ENCODE measurements at places on chromosomes 7 and 10. TPM values are rescaled to one million over a fixed set of nuclear protein-coding genes. Genes with fewer than 3 reads are reported as not detected.

The CHCHD2 gene
- 321 TPM for polyA plus RNA-seq

The TAS2R4 gene
- 0.71 TPM for polyA plus RNA-seq

The TMEM184A gene
- 7.1 TPM for polyA plus RNA-seq

DNA sequence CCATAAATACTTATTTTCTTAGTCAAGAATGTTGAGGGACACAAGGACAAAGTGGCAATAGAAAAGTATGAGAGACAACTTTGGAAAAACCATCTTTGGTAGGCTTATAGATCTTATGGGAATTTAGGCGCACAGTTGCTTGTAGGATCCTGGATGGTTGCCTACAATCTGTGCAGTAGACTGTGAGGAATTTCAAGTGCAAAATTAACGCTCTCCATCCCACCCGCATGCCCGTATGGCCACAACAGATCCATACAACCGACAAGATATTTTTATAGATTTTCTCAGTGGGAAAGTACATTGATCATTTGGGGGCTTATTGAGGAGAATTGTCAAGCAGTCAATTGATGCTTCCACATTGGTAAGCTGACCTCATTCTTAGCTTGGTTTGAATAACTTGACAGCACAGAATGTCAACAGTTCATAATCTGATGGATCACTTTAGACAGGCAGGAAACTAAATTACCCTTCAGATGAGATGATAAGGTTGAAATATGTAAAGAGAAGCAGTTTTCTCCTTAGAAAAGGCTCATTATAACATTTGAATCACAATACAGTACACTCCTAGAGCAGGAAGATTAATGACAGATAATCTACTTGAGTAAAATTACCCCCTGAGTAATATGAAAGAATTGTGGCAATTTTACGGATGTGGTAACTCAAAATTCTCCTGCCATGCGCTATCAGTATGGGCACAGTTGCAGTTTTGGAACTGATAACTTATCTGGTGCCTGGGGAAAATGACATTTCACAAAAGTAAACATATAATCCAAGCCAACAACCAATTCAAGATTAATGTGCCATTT is 479.7 kb downstream of the KIF20B start:
- no peak overlapping the region for H3K27ac ChIP-seq
- no peaks in the 10 kb centered on the region for H3K36me3 ChIP-seq
- H3K4me1 ChIP-seq = no peaks in the 10 kb centered on the region
- no peak overlapping the region for H3K4me3 ChIP-seq
- no peaks in the 10 kb centered on the region for H3K27me3 ChIP-seq

DNA sequence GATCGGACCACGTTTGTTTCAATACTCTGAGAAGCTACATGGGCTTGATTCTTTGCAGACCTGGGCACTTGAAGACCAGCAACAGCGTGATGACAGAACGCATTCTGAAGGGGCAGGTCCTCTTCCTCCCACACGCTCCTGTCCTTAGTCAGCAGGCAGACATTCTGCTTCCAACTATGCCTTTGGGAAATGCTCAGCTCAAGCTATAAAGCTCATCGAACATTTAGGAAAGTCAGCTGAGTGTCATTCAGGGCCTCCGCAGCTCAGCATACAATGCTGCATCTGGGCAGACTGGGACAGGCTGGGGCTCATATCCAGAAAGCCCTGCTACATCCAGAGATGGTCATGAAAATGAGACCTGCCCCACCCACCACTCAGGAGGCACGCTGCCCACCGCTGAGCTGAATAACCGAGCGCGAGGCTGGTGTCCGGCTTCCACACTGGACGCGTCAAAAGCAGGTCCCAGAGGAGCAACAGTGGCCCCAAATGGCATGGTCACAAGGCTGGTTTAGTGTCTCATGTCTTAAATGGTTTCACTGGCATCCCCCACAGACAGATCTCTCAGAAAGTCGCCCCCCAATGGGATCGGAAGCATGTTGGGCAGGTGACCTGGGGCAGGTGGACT is 274.0 kb downstream of the DNAJB6 start:
- no peak overlapping the region for H3K4me3 ChIP-seq
- no peaks in the 10 kb centered on the region for H3K36me3 ChIP-seq
- H3K27me3 ChIP-seq = no peaks in the 10 kb centered on the region
- DNase-seq = no peak

GRCh38 chr7:35729061-35729783 is 34.3 kb upstream of the HERPUD2 start:
- H3K4me3 ChIP-seq = no peak overlapping the region
- DNase-seq = no peak
- no peak overlapping the region for H3K27ac ChIP-seq
- H3K36me3 ChIP-seq = no peaks in the 10 kb centered on the region

DNA sequence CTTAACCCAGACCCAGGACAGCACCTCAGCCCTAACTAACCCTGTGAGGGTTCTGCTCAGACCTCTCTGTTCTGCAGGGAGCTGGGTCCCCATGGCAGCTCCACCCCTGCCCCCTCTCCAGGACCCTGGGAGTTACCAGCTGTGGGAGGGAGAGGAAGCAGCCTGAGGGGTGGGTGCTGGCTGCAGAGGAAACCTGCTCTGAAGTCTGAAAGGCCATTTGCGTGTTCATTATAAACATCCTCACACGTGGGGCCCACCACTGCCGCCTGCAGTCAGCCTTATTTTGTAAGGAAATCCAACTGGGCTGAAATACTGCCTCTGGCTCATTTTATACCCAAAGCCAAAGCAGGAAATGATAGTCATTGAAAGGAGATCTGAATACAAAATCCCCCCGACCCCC is 195.7 kb downstream of the TCERG1L start:
- H3K4me1 ChIP-seq = no peaks in the 10 kb centered on the region
- H3K27me3 ChIP-seq = no peaks in the 10 kb centered on the region
- no peaks in the 10 kb centered on the region for H3K36me3 ChIP-seq
- no peak overlapping the region for H3K4me3 ChIP-seq

DNA sequence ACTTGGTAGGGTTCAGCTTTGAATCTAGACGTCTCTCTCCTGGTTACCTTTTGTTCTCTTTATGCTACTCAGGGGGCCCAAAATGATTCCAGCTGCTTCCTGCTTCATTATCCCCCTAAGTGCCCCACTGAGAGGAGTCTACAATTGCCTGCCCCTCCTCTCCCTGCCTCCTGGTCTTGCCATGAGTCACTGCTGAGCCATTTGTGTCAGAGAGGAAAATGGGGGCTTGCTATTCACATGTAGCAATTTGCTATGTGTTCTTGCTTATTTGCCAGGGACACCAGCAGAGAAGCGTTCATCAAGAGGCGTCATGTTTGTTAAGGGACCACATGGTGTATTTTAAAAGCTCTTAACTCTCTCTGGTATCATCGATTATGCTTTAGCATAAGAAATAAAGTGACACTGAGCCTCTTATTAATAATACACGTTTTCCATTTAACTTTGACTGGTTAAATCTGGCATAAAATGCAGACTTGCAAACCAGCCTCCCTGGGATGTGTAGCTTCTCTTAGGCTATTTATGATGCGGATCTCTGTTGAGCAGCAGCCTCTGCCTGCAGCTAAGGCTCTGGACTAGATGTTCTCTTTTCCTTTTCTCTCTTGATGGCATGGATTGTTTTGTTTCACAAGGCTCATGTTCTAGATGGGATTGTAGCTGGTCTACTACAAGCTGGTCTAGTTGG is 239.3 kb downstream of the AUTS2 start:
- no peaks in the 10 kb centered on the region for H3K4me1 ChIP-seq
- H3K4me3 ChIP-seq = no peak overlapping the region
- H3K27me3 ChIP-seq = no peaks in the 10 kb centered on the region
- no peaks in the 10 kb centered on the region for H3K36me3 ChIP-seq
- no peak for DNase-seq

GRCh38 chr7:67723591-67723990 is 727.0 kb downstream of the TYW1 start:
- no peaks in the 10 kb centered on the region for H3K27me3 ChIP-seq
- no peak overlapping the region for H3K4me3 ChIP-seq
- no peaks in the 10 kb centered on the region for H3K4me1 ChIP-seq
- DNase-seq = no peak
- no peaks in the 10 kb centered on the region for H3K36me3 ChIP-seq

- H3K27ac ChIP-seq = no peak overlapping the region
- no peaks in the 10 kb centered on the region for H3K4me1 ChIP-seq
- H3K4me3 ChIP-seq = no peak overlapping the region
- DNase-seq = no peak
These were observed 32.6 kb downstream of the BEND7 start for GRCh38 chr10:13496164-13496563.

Data from testis (tissue), 5 donors.